ENCODE measurements at places on chromosomes 5 and 9.

GRCh38 chr5:122908662-122909061 lies 63.2 kb downstream of the SNX24 start:
- DNase-seq, result no peak

- no peak for DNase-seq
Measured at GRCh38 chr9:126624912-126625311, 11.2 kb downstream of the LMX1B start.

- DNase-seq, result no peak
Measured at GRCh38 chr9:86122311-86122710, 23.0 kb upstream of the GOLM1 start.

DNA sequence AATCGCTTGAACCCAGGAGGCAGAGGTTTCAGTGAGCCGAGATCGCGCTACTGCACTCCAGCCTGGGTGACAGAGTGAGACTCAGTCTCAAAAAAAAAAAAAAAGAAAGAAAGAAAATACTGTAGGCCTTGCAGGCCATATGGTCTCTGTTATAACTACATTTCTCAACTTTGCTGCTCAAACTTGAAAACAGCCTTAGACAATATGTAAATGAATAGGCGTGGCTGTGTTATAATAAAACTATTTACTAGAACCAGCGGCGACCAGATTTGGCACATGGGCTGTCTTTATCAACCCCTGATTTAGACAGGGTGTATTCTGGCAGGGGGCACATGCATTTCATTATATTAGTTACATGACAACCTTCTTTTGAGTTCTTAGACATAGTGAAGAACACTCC lies 130.0 kb downstream of the C9orf152 start:
- no peak for DNase-seq

GRCh38 chr5:12237837-12238575 lies 333.8 kb upstream of the CTNND2 start:
- DNase-seq, result no peak

GRCh38 chr5:171537070-171537849 lies 117.8 kb downstream of the FGF18 start:
- no peak for DNase-seq

DNA sequence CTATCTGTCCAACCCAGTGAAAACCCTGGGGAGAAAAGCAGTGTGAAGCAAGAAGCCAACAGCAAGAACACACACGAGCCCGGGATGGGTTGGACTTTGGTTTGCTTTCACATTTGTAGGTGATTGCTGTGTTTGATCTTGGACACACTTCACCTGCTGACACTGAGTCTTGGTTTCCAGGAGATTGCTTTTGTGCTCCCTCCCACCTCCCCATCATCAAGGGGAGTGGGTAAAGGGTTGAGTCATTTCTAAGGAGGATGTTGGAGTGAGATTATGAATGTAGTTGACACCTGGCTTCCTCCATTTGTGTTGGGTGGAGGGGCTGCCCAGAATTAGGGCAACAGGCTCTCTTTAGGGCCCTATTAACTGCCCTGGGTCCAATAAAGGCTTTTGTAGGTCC lies 37.5 kb downstream of the ANKDD1B start:
- DNase-seq, result no peak

- no peak for DNase-seq
Measured at GRCh38 chr5:6378766-6379103, 388 bp upstream of the MED10 start.

GRCh38 chr9:96417051-96417586 lies 1.1 kb downstream of the ZNF367 start:
- peak; percentile 96 for DNase-seq

GRCh38 chr5:50824109-50824508 lies 157.7 kb downstream of the PARP8 start:
- no peak for DNase-seq

All from Peyer's patch (tissue), 4 donors.